ENCODE measurements at places on chromosomes 12 and 14.

DNA sequence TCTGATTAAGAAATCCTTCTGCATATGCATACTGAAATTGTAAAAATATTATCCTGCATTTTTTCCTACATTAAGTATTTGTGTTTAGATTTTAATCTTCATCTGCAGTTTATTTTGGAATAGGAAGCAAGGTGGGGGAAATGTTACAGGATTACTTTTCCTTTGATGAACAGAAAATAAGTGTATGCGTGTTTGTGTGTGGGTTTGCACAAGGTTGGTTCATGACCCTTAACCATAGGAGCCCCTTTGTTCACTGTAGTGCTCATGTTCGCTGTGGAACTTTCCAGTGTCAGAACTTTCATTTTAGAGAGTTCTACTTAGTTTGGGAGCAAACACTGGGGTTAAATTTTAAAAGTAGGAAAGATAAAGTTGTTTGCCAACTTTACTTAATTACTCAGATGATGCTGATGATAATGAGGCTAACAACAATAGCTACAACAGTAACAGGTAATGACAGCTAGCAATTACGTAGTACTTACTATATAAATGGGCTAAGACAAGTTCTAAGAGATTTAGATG lies 6.4 kb upstream of the A2M start:
- DNase-seq: no peak

- no peak for DNase-seq
These were observed 1552.1 kb upstream of the SEL1L start for GRCh38 chr14:83085725-83086124.

- no peak for DNase-seq
These were observed 96.4 kb downstream of the NTN4 start for GRCh38 chr12:95694136-95694535.

DNA sequence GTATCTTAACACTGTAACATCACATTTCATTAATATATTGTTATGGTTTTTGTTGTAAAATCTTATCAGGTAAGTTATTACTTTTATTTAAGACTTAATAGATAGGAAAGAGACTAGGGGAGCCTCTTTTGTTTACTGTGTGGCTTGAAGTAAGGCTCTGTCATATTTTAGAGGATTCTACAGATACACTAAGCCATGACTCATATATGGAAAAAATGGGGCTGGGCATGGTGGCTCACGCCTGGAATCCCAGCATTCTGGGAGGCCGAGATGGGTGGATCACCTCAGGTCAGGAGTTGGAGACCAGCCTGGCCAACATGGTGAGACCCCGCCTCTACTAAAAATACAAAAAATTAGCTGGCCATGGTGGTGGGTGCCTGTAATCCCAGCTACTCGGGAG lies 23.6 kb upstream of the NPFF start:
- DNase-seq: no peak

- no peak for DNase-seq
These were observed 115.4 kb downstream of the DUSP6 start for GRCh38 chr12:89236748-89237383.
